Hepatocyte (in vitro differentiated cells): ENCODE measurements at places on chromosomes 1 and 21. TPM values are rescaled to one million over a fixed set of nuclear protein-coding genes. Genes with fewer than 3 reads are reported as not detected.
A peak's percentile ranks its signal among the peaks of the same experiment; 100 is the strongest.

GRCh38 chr1:219266524-219266923 lies 92.8 kb downstream of the LYPLAL1 start:
- no peak for DNase-seq

DNA sequence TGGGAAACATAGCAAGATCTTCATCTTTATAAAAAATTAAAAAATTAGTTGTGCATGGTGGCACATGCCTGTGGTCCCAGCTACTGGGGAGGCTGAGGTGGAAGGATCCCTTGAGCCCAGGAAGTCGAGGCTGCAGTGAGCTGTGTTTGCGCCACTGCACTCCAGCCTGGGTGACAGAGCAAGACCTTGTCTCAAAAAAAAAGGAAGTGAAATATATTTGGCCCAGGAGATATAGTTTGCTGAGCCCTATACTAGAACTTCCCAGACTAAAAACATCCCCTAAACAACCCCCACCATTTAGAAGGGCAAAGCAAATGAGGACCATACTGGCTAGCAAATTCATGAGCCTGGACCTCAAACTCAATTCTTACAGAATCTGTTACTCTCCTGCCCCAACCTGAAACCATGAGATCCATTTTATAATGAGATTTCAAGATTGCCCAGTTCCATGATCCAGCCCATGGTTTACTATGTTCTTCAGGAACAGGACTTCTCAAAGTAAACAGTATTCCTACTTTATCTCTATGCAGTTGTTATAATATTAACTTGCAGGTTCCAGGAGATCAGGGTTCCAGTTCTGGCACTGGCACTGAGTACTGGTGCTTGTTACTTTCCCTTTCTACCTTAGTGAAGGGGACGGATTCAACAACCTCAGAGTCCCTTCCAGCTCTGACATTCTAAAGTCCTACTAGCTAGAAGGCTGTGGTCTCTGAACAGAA lies 48.9 kb upstream of the TADA1 start:
- no peak for DNase-seq

GRCh38 chr21:37257511-37257966 lies 9.6 kb downstream of the VPS26C start:
- no peak for DNase-seq

DNA sequence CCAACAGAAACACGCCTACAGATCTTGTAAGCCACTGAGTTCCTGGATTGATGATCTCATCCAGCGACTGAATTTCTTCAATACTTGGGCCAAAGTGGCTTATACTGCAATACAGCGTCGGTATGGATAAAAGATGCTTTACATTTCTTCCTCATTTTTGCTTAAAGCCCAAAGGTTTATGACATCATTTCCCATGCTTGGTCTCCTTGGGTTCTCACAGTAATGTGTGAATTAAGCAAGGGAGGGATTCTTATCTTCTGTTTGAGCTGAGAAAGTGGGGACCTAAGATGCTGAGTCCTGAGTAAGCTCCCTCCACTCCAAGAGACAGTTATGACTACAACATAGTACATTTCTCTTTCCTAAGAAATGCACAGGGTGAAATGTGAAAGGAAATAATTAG lies 39.5 kb downstream of the LBR start:
- no peak for DNase-seq

GRCh38 chr1:109214695-109215623 lies 1.2 kb downstream of the SARS1 start:
- DNase-seq = peak; percentile 66

DIP2A gene
- polyA plus RNA-seq = 16.7 and 19.8 TPM in 2 replicates

RGS21 gene
- not detected in 2 replicates for polyA plus RNA-seq

RBP7 gene
- polyA plus RNA-seq = 0.25 and 0.61 TPM in 2 replicates

DNA sequence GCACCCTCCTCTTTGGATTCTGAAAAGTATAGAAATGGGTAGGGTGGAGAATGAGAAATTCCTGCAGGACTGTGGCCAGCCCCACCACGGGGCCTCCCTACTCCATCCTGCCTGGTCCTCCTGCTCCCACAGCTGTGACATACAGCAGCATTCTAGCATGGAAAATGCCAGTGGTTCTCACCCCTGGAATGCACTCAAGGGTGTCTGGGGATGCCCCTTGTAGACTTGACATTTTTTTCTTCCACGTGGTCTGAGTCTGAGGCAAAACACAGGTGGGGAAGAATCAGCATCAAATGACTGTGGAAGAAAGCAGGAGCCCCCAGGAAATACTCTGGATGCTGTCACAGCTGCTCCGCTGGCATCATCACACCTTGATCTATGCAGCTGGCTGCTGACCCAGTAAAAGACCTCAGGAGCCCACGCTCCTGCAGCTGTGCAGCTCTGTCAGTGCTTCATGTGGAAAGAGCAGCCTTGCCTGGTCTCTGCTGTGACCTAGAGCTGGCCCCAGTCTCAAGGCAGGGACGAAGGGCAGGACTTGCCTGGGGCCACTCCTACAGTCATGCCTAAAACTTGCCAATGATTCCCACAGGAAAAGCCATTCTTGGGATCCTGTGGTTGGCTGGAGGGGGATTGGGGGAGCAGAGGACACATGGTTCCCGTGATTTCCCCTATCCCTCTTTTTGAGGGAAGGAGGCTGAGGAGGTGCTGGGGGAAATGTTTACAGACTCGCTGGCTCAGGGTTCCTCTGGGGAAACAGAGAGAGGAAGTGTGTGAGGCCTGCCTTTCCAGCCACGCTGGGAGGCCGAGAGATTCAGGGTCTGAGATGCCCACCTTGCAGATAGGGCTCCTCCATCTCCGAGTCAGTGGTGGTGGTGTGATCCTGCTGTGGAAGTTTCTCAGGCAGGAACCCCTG lies 10.8 kb upstream of the A3GALT2 start:
- no peak for DNase-seq

- no peak for DNase-seq
These were observed 515.6 kb upstream of the ZP4 start for GRCh38 chr1:238406098-238406860.

DNA sequence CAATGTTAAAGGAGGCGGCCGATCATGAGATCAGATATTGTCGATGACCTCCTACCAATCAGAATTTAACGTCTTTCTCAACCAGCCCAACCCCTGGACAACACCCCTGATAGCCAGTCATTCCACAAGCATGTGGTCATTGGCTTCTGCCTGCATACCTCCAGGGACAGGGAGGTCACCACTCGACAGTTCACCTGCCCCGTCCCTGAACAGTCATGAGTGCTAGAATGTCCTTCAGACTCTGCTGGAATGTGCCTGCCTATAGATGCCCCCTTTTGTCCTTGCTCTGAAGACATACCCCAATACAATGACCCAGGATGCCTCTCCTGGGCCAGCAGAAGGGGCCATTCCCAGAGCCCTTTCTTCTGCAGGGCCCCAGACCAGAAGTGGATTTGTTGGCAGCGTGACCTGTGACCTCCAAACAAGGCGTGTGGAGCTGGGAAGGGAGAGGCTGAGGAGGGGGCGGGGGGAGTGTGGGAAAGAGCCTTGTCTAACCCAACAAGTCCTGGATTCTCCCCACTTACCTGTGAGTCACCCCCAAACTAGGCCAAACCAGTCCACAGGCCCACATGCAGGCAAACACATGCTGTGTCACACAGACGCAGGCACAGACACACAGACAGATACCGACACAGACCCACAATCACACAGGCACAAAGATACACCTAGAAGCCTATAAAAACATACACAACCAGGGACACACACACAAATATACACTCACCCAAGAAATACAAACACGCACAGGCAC lies 2.2 kb downstream of the CRYBG2 start:
- peak; percentile 78 for DNase-seq

- no peak for DNase-seq
These were observed 5.0 kb downstream of the GCLM start for GRCh38 chr1:93904228-93904627.

- no peak for DNase-seq
These were observed 141.1 kb downstream of the TRIM33 start for GRCh38 chr1:114369930-114370329.

DNA sequence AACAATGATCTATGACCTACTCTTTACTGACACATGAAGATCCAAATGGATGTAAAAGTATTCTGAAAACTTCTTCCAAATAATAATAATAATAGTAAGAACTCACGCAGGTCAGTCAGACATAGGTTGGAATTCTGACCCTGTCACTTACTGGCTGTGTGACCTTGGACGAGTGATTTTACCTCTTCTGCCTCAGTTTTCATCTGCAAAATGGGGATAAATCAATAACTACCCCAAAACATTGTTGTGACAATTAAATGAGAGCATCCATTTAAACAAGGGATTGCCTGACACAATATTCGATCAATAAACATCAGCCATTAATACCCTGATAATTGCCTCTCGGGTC lies 556 bp downstream of the MECR start:
- no peak for DNase-seq
